ENCODE measurements at places on chromosomes 12 and 14.

DNA sequence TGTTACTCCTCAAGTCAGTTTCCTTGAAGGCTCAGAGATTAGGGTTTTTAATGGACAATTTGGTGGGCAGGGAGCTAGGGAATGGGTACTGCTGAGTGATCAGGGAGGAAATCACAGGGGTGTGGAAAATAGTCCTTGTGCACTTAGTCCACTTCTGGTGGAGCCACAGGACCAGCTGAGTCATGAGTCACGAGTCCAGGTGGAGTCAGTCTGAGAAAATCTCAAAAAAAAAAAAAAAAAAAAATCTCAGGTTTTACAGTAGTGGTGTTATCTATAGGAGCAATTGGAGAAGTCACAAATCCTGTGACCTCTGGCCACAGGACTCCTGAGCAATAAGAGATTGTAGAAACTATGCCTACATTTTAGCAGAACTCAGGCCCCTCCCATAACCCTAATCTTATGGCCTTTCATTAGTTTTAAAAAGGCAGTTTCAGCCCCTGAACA is 28.2 kb upstream of the AMN1 start:
- no peak for DNase-seq

DNA sequence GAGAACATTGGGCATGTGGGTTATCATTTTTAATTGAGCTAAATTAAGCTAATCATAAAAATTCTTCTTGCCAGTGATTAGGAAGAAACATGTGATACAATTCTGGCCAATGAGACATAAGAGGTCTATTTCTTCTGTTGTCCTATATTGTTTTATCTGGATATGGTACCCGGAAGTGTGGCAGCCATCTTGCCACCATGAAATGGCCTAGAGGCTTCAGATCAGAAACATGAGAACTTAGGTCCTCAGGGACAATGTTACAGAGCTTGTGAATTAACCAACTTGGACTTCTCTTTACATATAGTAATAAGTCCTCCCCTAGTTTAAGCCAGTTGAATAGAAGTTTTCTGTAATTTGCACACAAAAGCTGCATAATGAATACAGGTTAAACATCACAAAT is 30.5 kb downstream of the MBIP start:
- DNase-seq, result no peak

- no peak for DNase-seq
Measured at GRCh38 chr12:11703378-11703777, 53.9 kb downstream of the ETV6 start.

DNA sequence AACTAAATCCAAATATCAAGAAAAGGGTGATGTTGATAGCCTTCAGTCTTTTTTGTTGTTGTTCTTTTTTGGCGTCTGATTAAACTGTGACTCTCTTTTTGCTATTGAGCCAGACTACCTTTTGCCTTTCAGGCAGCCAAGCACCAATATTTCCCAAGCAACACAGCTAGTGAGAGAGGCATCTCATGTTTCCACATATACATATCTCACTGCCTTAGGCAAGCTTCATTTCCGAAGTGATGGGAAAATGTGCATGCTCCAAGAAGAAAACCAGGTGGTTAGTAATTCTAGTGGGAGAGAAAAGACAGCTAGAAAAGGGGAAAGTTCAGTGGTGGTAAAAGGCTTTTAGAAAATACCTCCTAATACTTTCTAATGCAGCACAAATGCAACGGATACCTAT is 277.7 kb downstream of the TMTC2 start:
- no peak for DNase-seq

GRCh38 chr14:71952381-71953363 is 20.4 kb downstream of the RGS6 start:
- no peak for DNase-seq

- no peak for DNase-seq
Measured at GRCh38 chr12:57218030-57218853, 1.6 kb downstream of the NXPH4 start.

GRCh38 chr14:101958418-101959180 is 5.8 kb upstream of the DYNC1H1 start:
- DNase-seq, result no peak

DNA sequence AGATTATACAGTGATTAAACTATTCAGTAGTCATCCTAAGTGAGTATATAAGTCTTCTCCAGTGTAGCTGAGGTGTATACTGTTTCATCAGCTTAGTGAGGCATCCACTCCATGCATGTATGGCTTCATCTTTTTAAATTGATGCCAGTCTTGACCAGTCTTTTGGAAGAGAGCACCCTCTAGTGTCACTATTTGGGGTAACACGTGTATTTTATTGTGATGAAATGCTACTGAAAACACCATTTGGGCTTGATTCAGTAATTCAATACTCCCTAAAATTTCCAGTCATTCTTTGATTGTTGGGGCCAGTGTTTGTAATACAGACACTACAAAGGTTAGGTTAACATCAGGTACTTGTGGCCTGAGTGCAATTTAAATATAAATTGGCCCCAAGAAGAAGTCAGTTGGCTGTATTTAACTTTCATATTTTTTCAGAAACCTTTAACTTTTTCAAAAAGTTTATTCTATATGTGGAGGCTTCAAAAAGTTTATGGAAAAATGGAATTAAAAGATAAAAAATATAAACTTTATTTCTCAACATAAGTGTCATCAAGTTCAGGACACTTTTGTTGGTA is 35.3 kb downstream of the MIPOL1 start:
- no peak for DNase-seq

- DNase-seq, result no peak
Measured at GRCh38 chr14:21240417-21240816, 28.8 kb downstream of the HNRNPC start.

DNA sequence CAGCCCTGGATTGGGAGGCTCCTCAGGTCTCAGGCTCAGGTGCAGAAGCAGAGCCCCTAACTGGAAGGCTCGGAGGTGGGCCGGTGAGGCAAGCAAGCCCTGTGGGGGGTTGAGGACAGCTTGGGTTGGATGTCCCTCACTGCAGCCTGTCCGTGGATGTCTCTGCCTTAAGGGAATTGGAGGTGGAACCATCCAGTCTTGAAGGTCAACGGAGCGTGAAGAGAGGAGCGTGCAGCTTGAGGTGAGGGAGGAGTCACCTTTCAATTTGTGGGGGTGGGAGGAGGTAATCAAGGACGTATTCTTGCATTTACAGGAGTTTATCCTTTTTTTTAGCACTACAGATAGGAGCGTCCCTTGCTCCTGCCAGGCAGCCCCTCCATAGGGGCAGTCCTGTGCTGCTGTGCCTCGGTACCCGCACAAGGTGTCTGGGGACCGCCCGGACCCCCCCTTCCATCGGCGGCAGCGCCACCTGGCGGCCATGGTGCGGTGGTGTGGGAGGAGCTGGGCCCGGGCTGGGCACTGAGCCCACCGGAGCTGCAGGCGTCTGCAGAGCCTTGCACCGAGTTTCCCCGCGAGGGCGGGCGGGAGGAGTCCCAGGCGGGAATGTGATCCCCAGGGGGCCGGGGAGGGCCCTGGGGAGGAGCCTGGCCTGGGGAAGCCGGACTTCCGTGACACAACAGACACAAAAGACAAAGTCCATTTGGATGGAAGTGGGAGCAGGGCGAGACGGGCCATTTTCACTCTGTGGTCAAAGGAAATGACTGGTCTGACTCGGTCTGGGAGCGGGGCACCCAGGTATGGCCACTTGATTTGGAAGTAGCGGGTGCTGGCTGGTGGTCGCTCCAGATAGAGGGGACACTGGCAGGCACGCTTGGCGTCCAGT is 864 bp downstream of the DNAJC22 start:
- peak; percentile 51 for DNase-seq

DNA sequence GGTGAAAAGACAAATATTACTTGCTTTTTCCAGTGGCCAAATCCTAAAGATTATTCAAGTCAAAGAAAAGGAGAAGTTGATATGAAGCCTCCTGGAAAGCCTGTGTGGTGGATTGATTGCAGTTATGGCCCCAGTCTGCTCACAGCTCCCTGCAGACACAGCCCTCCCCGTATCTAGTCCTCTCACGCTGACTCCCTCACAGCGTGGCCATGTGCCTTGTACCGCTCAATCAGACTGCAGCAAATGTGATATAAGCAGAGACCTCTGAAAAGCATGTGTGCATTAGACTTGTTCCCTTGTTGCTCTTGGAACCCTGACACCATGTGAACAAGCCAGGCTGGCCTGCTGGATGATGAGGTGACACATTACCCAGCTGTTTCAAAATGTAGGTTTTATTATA is 398.0 kb upstream of the GARIN6 start:
- no peak for DNase-seq

- no peak for DNase-seq
Measured at GRCh38 chr12:3207175-3207574, 130.0 kb downstream of the TSPAN9 start.

DNA sequence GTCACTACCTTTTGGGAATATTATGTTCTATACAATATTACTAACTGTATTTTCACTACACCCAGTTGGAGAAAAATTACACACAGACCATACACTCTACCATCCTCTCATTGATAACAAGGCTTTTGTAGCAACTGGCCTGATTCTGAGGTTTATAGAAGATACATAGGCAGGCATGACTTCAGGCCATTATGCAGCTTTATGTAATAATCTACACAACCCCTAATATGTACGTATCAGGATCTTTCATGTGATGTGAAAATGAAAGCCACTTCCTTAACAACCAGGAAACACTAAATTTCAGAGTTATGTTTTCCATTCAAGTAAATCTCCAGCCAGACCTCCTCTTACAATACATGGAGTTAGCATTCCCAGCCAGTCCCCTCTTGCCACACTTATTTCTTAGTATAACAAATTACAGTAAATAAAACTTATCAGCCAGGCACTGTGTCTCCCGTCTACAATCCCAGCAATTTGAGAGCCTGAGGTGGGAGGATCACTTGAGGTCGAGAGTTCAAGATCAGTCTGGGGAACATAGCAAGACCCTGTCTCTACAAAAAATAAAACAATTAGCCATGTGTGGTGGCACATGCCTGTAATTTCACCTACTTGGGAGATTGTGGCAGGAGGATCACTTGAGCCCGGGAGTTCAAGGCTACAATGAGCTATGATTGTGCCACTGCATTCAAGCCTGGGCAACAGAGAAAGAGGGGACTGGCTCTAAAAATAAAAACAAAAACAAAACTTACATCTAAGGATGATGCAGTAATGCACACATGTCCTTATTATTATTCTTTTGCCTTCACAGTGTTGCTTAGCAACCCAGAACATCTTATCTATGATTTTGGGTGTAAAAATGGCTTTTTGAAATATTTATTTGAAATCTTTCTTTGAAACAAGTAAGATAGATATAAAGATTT is 10.4 kb upstream of the OSBPL8 start:
- no peak for DNase-seq

- no peak for DNase-seq
Measured at GRCh38 chr12:100376161-100376560, 19.3 kb downstream of the SLC17A8 start.

DNA sequence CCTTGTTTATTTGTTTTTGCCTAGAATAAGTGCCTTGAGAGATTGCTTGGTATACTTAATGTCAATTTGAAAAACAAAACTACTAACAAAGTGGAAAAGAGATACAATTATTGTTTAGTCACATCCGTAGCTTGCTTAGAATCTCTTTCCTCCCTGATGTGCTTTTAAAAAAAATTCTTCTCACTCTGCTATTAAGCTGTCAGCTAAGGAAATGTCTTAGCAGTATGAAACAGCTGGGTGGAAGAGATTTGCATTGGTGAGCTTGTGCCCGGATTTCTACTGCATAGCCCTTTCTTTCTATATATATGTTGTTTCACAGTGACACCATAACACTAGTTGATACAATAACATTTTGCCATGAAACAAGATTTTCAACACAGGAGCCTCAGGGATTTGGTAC is 229.4 kb upstream of the RGS6 start:
- no peak for DNase-seq

DNA sequence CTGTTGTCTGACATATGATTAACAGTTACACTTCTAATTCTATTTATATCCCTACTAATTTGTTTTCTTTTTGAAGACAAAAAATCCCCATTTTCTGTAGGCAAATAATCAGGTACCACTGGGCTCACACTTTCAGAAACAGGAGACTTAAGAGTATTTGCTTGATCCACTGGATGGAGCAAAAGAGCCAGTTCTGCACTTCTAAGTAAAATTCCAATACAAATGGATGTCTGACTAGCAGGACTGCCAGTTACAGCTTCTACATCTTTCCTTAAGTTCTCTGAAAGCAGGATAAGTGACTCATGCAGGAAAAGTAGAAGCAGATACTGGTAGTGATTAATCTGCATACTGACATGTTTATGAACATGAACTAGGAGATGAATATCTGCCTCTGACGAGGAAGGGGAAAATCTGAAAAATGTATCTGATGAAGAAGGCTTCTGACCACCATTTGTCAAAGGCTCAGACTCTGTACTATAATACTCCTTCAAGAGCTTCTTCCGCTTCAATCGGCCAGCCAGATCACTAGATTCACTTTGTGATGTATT is 73.8 kb upstream of the ANKS1B start:
- DNase-seq, result no peak

DNA sequence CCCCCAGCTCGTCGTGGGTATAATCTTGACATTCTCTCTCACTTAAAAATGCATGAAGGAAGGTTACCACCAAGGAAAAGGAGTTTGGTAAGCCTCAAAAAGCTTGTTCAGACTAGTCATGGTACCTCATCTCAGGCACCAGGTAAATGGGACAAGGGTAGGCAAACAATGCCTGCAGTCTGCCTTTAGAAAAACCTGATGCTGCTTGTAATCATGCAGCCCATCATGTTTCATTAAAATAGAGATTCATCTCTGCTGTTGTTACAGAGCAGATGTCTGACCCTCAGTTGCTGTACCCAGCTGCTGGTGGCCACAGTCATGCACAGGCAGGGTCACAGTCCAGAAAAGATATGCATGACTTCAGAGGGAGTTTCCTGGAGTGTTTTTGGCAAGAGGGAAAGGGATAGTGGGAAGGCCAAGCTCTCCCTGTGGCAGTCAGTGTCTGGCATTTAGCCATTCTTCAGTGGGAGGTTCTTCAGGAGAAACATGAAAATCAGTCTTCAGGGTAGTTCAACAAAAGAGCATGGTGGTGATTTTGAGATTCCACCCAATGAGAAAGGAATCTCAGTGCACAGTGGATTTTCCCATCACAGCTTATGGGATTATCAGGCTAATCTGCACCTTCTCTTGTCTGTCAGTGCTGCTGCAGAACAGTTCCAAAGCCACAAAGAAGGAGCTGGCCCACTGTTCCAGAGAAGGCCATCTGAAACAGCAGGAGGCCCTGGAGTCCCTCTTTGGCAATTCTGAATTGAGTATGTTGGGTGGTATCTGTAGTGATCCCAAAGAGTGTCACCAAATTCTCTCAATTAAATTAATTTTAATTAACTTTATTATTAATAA is 202.7 kb upstream of the FRMD6 start:
- no peak for DNase-seq

DNA sequence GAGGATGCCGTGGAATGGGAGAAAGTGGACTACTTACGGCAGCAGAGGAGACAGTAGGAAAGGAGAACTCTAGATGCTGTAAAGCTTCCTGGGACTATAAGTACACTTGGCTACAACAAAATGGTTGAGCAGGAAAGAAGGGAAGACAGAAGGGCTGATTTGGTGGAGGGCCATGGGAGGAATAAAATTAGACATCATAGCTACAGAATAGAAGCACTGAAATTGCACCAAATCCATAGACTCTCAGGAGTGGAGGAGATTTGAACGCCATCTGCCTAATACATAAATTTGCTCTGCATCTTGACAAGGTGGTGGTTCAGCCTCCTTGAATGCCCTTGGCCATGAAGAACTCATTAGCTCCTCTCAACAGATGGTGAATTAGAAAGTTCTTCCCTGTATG is 16.3 kb upstream of the DCP1B start:
- DNase-seq, result no peak

- no peak for DNase-seq
Measured at GRCh38 chr12:15756822-15757221, 32.4 kb downstream of the EPS8 start.
